Left renal cortex interstitium (tissue), 4 donors: ENCODE measurements at places on chromosomes 5 and 9.

GRCh38 chr5:133524666-133525065 lies 87.7 kb downstream of the FSTL4 start:
- DNase-seq, result no peak

DNA sequence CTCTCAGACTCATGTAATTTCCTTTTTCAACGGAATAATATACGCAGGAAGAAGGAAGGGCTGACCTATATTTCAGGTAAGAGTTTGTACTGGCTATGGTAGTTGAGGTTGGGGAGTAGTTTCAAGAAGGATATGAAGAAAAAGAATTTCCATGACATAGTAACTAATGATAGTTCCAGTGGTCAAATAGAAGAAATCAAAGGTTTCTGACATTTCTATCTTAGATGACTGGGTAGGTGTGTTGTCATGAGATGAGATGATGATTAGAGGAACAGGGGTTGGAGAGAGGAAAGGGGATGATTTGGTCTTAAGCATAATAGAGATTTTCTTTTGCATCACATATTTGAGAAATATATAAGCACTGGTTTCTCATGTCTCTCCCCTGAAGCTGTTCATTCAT lies 166.0 kb downstream of the SPATA31D1 start:
- no peak for DNase-seq

- DNase-seq, result no peak
Observed at GRCh38 chr9:77883846-77884771, 147.5 kb downstream of the GNAQ start.

- no peak for DNase-seq
Observed at GRCh38 chr9:131433302-131433854, 39.5 kb downstream of the PRRC2B start.

- no peak for DNase-seq
Observed at GRCh38 chr5:83547161-83547560, 75.6 kb downstream of the VCAN start.
